ENCODE measurements at places on chromosomes 6 and 20.

DNA sequence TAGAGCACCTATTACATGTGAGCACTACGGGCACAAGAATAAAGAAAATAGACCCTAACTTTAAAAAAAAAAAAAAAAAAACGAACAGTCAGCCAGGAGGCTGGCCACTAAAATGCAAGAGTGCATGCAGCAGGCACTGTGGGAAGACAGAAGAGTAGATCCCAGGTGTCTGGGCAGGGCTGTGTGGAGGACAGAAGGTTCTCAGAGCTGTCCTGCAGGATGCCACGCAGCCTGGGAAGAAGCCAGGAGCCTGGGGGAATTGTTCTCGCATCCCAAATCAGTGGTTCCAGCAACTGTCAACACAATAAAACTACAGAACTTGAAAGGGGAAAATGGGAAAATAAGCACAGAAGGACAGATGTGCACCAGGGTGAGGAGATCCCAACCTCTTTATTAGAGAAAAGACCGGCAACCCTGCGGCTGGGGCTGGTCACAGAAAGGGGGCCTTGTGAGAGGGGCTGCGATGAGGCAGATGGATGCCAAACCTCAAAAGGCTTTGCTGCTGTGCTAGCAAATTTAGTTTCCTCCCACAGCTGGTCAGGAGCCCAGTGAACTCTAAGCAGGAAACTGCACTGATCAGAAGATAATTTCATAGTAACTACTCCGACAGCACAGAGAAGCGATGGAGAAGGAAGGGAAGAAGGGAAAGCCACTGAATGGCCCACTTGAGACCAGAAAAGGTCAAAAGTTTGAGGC lies 30.9 kb downstream of the MAP3K5 start:
- peak; percentile 40 for DNase-seq

GRCh38 chr20:33081411-33082154 lies 2.1 kb downstream of the BPIFB4 start:
- DNase-seq, result no peak

DNA sequence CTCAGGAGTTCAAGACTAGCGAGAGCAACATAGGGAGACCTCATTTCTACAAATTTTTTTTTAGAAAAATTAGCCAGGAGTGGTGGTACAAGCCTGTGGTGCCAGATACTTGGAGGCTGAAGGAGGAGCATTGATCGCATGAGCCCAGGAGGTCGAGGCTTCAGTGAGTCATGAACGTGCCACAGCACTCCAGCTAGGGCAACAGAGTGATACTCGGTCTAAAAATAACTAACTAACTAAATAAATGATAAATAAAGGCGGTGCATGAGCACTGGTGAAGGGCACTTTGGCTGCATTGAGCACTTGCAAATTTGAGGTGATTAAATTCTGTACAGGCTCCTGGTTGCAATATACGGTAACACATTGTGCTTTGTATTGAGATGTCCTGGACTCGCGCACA lies 13.5 kb downstream of the HLA-A start:
- DNase-seq, result no peak

DNA sequence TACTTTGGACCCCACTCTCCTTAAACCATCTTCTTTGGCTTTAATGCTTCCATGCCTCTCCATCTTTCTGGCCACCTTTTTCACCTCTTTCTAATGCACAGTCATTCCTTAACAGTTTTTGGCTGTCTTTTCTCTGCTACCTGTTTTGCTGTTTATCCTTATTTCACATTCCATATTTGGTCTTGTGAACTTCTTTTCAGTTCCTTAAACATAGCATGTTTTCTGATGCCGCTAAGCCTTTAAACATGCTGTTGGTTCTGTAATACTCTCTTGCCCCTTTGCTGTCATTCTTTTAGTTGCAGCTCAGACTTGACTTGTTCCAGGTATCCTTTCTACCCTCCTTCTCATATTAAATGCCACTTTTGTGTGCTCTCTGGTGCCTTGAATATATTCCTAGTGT lies 35.8 kb downstream of the TOP1 start:
- no peak for DNase-seq

DNA sequence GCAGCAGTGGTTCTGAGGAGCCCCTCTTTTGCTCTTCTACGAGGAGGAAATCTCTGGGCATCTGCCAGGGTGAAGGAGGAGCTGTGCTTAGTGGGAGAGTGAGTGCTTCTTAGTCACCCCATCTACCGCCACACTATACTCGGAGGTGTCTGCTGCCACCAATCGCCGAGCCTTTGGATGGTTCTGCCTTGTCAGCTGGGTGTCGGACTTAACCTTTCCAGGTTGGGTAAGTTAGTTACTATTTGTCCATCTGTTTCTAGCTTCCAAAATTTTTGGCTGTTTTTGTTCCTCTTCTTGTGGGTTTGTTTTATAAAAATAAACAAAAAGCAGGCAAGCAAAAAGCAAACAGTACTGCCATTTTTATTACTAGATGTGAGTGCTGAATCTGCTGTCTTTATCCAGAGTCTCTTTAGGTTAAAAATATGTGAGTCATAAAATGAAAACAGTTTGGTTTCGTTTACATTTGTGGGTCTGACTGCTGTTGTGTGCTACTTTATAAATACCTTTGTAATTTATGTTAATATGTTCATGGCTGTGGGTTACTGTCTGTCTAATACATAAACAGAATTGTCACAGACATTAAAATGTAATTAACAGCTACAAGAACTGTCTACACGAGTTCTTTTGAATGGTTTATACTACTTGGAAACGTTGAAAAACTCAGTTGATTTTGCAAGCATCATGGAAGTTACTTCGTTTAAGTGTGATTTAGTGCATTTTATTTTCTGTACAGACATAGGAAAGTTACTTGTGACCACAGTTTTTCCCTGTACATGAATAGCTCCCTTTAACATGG lies 89.2 kb downstream of the ARID1B start:
- peak; percentile 34 for DNase-seq

DNA sequence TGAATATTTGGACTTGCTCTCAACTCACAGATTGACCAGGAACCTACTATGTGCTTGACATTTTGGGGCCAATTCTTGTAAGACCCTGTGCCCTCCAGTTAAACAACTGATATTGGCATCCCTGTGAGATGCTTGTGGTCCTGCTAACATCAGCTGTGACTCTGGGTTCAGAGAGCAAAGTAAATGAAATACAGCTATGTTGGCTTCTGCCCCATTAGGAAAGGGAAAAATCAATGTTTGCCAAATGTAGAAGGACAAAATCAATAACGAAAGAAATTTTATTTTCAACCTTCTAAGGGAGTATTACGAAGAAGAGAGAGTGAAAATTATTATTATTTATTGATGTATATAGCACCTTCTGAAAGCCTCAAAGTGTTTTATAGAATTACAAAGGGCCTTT lies 266.9 kb upstream of the ARID1B start:
- no peak for DNase-seq

DNA sequence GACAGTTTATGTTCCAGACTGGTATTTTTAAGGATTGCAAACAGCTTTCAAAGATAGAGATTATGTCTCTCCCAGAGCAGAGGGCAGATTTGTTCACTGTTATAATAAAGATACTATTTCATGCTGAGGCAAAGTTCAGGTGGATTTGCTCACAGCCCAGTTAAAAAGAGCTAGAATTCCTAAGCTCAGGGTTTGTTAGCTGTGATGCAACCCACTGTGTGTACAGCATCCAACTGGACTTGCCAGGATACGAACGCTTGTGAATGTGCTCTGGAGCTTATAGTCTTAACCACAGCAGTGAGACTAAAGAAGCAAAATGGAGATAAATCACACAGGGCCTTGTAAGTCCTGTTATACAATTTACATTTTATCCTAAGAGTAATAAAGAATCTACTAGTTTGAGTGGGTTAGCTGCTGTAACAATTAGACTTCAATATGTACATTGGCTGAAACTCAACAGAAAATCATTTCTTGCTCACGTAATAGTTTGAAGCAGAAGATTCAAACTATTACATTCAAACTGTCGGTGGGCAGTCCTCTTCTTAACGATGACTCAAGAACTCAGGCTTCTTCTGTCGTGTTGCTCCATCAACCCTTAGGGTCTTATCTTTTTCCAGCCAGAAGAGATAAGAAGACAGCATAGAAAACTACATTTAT lies 204.0 kb upstream of the PLN start:
- DNase-seq, result no peak

DNA sequence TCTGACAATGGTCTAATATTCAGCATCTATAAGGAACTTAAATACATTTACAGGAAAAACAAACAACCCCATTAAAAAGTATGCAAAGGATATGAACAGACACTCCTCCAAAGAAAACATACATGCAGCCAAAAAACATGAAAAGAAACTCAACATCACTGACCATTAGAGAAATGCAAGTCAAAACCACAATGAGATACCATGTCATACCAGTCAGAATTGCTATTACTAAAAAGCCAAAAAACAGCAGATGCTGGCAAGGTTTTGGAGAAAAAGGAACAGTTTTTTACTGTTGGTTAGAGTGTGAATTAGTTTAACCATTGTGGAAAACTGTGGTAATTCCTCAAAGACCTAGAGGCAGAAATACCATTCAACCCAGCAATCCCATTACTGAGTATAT lies 339.0 kb upstream of the ADGRB3 start:
- DNase-seq, result no peak

- DNase-seq, result no peak
Observed at GRCh38 chr6:41878246-41878645, 16.9 kb downstream of the USP49 start.

GRCh38 chr20:51703400-51704287 lies 64.5 kb downstream of the ATP9A start:
- no peak for DNase-seq

DNA sequence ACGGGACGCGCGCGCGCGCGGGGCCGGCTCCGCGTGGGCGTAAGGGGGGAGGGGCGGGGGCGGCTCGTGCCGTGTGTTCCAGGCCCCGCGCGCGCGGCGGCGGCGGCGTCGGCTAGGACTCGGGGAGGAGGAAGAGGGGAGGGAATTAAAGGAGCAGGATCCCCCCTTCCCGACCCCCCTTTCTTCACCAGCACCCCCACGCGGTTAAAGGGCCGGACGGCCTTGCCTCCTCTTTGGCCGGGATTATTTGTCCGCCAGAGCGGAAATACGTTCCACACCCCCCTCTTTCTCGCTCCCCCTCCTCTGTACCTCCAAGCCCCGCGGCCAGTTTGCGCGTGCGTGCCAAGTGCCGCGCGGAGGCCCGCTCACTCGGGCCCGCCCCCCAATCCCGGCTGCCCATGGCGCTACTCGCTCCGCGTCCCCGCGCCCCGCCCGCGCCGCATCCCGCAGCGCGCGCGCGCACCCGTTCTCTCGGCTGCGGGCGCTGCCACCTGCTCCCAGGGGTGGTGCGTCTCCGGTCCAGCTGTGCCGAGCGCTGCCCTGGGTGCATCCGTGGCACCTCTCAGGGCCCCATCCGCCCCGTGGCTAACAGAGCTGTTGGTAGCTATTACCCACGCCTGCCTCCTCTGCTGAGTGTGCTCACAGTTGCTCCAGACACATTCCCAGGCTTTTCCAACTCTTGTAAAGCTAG lies at the start of gene ZBTB12:
Gene ZBTB12 (minus strand): TSS at position 134 of the 691 bp plus-strand sequence. CDS start 781 bp downstream, outside the sequence.
- peak; percentile 91 for DNase-seq

DNA sequence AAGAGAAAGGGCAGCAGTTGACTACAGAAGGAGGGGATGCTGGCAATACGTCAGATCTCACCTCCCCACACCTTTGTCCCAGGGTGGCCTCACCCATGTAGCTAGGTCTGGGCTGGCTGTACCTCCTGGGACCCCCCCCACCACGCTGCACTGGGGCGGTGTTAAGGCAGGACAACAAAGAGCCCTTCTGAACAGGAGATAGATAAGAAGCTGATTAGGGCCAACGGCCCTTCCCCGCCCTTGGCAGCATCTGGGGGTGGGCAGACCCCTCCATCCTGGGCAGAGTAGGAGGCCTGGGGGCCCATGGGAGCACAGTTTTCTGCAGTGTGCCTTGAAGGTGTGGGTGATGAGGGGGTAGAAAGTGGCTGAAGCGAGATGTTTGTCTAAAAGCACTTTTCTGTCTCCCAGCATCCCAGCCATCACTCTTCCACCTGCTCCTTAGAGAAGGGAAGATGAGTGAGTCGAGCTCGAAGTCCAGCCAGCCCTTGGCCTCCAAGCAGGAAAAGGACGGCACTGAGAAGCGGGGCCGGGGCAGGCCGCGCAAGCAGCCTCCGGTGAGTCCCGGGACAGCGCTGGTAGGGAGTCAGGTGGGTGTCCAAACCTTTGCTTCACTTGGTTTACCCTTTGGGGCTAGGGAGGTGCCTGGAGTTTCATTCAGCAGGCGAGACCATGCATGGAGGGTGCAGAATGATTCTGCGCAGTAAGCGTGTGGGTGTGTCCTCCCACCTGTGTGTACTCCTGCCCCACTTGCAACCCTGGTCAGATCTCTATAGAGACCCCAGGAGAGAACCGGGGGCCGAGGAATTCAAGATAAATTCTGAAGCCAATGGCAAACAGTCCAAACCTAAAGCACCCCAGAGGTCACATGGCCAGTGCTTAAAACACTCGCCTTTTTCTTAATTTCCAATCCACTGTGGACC lies 3.9 kb downstream of the HMGA1 start:
- no peak for DNase-seq

DNA sequence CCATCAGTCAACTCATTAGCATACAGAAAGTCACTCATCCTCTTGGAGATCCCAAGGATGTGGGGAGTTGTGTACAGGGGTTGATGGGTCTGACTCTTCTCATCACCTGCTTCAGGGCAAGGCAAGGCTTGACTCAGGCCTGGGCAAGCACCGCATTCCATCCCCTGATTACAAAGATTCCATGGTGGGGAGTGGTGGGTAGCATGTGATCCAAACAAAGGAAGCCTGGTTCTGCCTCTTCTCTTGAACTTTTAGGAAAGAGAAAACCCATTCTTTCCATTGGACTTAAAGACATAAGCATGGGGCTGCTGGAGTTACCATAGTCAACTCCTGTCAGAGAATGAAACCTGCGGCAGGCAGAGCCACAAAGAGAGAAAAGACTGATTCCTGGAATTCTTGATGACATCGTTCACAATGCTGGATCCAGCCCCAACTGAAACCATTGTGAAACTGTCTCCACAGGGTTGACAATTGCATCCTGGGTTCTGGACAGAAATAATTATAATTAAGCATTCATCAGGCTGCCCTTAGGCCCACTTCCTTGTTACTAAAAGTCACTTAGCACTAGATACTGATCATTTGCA lies 235.8 kb upstream of the KCNG1 start:
- DNase-seq, result no peak

GRCh38 chr6:31139599-31139998 lies 733 bp upstream of the PSORS1C2 start:
- DNase-seq, result no peak

- DNase-seq, result no peak
Observed at GRCh38 chr6:147604373-147604772, 95.9 kb downstream of the SAMD5 start.

DNA sequence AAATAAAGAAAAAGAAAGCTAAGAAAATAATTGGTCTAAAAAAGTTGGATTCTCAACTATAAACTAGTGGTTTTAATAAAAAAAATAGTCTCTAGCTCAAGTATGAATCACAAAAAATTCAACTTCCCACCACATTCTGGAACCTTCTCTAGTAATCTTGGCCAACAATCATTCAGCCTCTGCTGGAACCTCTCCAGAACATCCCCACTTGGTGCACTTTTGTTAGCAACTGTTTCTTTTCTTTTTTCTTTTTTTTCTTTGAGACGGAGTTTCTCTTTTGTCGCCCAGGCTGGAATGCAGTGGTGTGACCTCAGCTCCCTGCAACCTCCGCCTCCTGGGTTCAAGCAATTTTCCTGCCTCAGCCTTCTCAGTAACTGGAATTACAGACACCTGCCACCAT lies 35.7 kb downstream of the TXLNB start:
- DNase-seq, result no peak

Data from activated CD4-positive, alpha-beta T cell treated with anti-CD3 and anti-CD28 coated beads, Interleukin-2, Interleukin-6, amounts not matched to agents 100 ng/mL and 50 ng/mL, durations not matched to agents 16 hours and 8 hours (primary cell).